ENCODE measurements at places on chromosomes 11 and 22.

DNA sequence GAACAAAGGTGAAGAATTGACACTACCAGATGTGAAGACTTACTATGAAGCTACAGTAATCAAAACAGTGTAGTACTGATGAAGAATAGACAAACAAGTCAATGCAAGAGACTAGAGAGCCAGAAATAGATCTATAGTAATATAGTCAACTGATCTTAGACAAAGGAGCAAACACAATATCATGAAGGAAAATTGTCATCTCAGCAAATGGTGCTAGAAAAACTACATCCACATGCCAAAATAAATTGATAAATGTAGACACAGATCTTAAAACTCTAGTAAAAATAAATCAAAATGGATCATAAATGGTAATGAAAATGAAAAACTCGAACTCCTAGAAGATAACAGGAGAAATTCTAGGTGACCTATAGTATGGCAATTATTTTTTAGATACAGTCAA, 609.5 kb downstream of the NELL1 start:
- no peak for DNase-seq

GRCh38 chr11:105181521-105181920, 42.0 kb upstream of the CARD18 start:
- no peak for DNase-seq

DNA sequence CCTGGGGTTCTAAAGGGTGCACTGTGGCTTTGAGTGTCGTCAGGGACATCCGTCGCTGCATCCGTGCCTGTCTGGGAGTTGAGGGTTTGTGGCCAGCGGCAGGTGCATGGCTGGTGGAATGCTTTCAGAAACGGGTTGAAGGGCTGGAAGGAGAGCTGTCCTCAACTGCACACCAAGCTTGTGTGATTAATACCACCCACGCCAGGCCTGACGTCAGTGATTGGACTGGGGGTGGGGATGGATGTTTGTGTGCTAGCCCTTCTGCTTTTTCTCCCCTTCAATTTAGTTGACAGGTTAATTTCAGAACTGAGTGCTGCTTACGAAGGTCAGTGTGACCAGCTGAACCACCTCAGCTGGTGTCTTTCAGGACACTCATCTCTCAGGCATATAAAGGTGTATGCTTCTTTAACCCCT, 3.2 kb upstream of the GAB2 start:
- DNase-seq = no peak

GRCh38 chr11:8035200-8035855, 45.7 kb upstream of the TUB start:
- DNase-seq = no peak

GRCh38 chr11:75740681-75741080, 23.0 kb downstream of the MOGAT2 start:
- no peak for DNase-seq

DNA sequence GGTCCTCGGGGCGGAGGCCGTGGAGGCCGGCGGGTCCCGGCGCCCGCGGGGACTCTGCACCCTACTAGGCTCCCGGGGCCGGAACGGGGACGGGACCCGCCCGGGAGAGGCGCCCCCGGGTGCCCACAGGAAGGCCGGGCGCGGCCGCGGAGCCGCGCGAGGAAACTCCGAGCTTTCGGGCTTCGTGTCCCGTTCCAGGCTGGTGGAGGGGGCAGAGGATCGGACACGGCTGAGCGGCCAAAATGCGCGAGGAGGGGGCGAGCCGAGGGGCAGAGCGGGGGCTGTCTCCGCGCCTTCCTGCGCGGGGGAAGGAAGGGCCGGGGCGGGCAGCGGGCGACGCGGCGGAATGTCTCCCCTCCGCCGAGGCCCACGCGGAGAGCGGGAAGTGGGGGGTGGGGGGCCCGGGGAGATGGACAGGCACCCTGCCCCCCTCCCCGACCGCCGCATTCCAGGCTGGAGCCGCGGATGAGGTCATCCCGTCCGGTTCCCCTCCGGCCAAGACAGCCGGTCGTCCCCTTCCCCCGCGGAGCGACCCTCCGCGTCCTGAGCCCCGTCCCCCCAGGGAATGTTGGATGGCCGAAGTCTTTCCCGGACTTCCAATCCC, 430 bp downstream of the CDC42EP1 start:
- DNase-seq = no peak

All from anterior cingulate cortex (tissue), 58 donors.